Spinal cord (tissue), 10 donors: ENCODE measurements at places on chromosomes 16 and 17.

DNA sequence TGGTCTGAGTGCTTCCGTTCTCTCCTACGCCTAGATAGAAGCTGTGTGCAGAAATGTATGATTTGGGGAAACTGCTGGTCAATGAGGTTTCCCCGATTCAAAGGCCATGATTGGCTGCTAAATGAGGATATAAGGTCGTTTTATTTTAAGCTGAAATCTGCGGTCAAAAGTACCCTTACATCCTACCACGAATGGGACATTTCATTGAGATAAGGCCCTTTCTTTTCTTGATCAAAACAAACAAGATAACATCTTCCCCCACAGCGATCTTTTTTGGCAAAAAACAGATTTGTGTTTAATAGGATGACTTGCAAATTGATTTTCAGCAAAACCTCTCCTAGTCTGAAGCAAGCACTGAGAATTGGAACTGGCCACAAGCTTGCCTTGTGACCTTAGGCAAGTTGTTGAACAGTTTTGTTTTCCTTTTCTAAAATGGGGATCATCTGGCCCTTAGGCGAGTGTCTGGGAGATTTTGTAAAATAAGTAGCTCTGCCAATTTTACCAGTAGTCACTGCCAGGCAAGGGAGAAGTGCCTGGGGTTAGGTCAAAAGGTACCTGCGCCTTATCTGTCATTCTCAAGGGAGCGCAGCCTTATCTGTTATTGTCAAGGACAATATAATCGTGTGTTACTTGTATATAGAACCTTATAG is 635 bp downstream of the SCPEP1 start:
- no peak for DNase-seq

GRCh38 chr17:81272616-81273015 is 22.5 kb downstream of the SLC38A10 start:
- DNase-seq = no peak

- DNase-seq = no peak
Observed at GRCh38 chr17:63774969-63775265, 947 bp downstream of the DDX42 start.

DNA sequence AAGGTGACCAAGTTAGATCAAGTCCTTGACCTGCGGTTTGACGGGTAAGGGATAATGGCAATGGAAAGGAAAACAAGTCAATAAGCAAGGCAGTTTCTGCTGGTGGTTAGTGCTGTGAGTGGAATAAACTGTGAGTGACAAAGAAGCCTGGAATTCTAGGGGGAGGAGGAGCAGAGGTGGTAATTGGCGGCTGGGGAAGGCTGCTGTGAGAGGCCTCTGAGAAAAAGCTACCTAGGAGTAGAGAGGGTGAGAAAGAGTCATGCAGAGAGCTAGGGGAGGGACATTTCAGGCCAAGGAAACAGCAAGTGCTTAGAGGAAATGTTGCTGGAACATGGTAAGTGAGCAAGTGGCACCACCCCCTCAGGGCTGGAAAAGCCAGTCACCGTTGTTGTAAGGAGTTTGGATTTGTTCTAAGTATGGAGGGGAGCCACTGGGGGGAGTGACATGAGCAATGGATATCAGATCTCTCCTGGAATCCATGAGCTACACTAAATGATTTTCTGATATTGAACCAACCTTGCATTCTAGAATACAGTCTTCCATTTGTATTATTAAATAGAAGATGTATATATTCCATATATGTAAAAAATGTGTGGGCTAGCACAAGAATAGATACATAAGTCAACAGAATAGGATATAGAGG is 6.7 kb downstream of the NLRC3 start:
- DNase-seq = no peak

DNA sequence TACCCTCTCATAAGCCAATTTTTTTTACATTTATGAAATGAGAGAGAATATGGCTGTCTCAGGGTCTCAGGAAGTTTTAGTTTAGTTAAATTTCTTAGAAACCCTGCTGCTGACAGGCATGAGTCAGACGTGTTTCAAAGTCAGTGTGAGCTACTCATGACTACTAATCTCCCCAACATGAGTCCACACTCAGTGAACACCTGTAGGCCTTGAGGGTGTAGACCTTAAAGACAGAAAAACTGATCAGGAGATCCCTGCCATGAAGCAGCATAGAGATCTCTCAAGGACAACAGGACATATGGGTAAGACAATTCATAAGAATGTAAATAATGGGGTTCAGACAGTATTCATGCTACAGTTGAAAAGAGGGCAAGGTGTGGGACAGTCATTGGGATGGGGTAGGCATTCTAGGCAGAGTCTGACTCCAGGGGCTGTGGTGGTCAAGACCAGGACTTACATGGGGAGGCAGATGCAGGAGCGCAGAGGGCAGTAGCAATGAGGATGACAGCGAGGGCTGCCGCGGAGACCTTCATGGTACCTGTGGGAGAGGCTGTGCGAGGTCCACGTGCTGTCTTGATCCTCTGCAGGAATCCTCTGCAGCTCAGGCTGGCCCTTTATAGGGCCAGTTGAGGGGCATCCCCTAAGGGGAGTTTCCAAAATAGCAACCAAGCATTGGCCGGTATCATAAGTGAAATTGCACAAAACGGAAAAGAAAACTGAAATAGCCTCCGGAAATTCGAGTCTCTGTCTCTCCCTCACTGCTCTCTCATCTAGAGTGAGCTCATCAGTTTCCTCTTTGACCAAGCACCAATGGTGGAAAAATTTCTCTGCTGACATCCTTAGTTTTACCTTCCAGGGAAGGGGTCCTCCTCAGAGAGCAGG is at the start of gene CCL5:
TSS of gene CCL5 (minus strand) at position 588 of the 882 bp plus-strand sequence.
- no peak for DNase-seq

DNA sequence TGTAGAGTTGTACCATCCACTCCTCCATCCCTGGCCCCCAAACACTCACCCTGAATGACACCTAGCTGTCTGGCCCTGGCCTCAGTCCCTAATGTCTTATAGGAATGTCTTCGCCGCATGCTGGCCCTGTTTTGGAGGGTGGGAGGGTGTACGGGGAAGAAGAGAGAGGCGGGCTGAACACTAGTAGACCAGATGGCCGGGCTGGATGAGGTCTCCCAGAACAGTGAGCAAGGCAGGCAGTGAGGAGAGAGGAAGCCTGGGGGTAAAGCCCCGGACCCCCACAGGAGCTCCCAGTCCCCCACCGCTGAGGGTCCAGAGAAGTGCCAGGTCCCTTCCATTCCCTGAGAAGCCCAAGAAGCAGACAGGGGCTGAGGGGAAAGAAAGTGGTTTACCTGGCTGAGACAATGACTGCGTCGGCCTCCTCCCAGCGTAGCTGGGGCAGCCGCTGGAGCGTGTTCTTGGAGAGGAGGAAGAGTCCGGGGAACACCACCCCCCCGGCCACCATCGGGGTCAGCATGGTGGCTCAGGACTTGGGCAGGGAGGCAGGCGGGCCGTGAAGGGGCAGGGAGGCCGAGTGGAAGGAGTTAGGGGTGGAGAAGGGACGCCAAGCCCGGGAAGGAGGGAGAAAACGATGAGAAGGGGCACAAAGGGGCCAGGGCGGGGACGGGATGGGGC is 923 bp downstream of the TLCD3B start:
- no peak for DNase-seq

- DNase-seq = no peak
Observed at GRCh38 chr16:81679721-81680430, 99.2 kb upstream of the PLCG2 start.

GRCh38 chr17:30378241-30378824 is 394 bp upstream of the CPD start:
- no peak for DNase-seq

DNA sequence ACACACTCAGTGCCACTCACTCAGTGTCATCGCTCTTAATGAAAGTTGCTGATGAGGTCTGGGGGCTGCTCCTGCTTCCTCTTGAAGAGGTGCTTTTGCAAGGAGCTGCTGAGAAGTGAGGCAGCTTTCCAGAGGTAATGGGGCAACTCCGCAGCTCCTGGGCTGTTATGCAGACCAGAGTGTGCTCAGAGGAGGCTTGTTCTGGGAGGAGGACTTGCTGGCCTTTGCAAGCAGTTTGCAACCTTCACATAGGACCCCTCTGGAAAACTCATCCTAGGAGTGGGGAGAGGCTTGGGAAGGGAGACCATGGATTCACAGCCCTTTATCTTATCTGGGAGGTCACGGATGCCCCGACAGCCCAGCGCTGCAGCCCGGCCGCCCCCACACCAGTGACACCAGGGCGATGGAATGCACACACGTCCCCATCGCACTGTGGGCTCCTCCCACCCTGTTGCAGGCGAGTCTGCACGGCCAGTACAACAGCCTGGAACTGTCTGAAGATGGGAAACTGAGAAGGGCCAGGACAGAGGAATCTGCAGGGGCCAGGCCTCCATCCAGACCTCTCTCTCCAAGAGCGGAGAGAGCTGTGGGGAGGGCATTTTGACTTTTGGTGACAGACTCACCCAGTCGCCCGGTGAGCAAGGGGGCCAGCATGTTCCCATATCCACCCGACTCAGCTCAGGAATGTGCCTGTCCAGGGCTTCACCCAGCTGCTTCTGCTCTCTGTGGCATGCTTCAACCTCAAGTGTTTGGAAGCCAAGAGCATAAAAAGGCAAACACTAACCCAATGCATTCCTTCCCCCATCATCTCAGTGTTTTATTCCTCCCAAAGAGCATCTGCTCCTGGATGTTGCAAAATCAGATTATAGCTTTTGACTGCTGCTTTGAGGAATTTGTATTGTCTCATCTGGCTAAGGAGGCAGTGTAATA is 78.6 kb upstream of the ZNF469 start:
- no peak for DNase-seq

GRCh38 chr16:82755570-82756282 is 129.0 kb downstream of the CDH13 start:
- DNase-seq = no peak

DNA sequence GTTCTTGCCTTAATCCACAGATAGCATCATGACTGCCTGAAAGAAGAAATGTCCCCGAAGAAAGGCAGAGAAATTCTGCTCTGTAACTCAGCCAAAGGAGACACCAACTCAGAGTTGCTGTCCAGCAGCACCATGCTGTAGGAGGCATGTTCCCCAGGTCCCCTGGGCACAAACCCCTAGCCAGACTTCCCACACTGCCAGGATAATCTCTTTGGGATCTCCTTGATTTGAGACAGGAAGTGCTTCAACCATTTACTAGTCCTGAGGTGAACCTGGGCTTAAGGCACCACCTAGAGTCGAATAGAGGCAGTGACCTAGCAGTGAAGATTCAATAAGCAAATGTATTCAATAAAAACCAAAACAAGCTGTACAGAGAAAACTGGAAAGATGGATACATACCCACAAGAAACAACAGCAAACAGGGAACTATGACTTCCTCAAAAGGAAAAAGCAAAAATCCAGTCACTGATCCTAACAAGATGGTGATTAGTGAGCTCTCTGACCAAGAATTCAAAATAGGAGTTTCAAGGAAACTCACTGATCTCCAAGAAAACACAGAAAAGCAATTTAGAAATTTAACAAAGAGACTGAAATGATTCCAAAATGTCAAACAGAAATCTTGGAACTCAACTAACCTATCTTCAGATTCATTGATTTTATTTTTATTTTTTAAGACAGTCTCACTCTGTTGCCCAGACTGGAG is 5.7 kb downstream of the OR4D2 start:
- DNase-seq = no peak

DNA sequence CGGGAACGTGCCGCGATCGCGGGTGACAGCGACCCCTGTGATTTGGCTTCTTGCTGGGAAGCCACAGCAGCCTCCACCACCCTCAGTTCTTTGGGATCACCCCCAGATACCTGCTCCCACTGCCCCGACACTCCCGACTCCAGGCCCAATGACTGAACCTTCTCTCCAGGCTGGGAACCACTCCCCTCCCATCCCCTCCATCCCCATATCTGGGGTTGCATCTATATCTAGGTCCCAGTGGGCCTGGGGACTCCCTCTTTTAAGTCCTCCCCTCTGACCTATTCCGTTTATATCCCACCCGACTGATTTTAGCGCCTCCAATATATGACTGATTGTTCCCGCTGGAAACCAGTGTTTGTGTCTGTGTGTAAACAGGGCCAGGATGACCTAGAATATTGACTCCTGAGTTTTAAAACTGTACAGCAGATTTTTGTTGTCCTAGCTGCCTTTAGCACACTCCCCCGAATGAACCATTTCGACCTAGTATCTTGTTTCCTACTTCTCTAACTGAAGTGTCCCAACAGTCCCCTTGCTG is 667 bp downstream of the PSMD3 start:
- no peak for DNase-seq

- no peak for DNase-seq
Observed at GRCh38 chr16:66539623-66540469, 10.1 kb downstream of the TK2 start.

DNA sequence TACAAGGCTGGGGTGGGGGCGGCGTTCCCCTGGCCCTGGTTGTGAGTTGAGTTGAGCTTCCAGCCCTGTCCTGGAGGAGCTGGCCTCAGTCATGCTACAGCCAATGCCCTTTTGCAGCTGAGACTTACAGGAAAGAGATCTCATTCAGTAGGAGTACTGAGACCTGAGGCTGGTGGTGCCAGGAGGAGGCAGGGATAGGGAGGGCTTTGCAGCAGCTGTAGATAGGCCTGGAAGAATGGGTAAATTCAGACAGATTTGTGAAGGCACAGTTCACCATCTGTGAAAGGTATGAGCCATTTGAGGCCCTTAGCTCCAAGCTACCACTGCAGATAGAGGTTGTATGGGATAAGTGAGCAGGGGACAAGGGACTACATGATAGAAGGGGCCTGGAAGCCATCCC is 5.6 kb downstream of the STX4 start:
- DNase-seq = no peak

DNA sequence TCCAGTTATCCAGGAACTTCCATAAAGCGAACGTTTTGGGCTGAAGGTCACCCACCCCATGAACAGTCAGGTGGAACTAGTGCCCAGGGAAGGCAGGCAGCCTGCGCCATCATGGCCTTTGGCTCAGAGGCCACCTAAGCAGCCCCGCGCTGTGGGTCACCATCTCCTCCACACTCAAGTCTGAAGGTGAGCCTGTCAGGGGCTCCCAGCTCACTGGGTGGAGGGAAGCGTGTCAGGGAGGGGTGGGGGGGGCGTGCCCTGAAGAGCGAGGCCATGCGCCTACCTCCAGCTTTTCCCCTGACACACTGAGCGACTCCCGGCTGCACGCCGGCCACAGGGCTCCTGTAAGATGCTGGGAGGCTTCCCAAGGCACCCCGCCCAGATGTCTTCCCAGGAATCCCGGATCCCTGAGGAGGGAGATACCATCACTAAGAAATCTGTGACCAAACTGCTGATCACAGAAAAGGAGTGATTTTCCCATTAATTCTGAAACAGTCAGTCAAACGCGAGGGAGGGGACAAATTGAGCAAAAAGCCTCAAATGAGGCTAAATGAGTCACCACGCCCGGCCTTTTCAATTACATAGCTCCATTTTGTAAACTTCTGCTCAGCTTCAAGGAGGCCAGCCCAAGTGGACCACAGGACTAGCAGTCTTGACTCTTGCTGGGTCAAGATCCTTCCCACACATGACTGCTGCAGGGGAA is 26.5 kb upstream of the SLC25A19 start:
- no peak for DNase-seq
